ENCODE measurements at places on chromosomes 7 and 10. TPM values are rescaled to one million over a fixed set of nuclear protein-coding genes. Genes with fewer than 3 reads are reported as not detected.

The ADRB1 gene
- not detected for polyA plus RNA-seq

The UPK3B gene
- polyA plus RNA-seq: 1.2 TPM

- DNase-seq: peak; percentile 34
Observed at GRCh38 chr7:100400656-100401055, 27.4 kb downstream of the PILRA start.

The LRRD1 gene
- 0.28 TPM for polyA plus RNA-seq

The SPDYE5 gene
- 2.5 TPM for polyA plus RNA-seq

GRCh38 chr10:79243181-79244067 lies 103.8 kb upstream of the PPIF start:
- DNase-seq: no peak

The RHOBTB1 gene
- polyA plus RNA-seq: 80.9 TPM

DNA sequence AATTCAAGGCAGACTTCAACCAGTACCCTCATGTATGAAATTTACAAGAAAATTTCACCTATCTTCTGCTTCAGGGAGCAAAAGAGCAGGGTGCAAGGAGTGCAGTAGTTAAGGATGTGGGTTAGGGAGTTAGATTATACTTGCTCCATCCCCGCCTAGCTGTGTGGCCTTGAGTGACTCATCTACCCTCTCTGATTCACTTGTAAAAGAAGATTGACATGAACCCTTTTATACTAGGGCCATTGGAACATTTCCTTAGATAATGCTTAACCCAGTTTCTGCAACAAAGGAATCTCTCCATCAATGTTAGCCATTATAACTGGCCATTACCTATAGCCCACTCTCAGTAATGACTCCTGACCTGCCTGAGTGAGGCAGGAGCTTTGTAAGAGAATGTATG lies 10.2 kb upstream of the HSPA12A start:
- DNase-seq: no peak

GRCh38 chr7:23622506-23622925 lies 25.3 kb downstream of the CCDC126 start:
- no peak for DNase-seq

DNA sequence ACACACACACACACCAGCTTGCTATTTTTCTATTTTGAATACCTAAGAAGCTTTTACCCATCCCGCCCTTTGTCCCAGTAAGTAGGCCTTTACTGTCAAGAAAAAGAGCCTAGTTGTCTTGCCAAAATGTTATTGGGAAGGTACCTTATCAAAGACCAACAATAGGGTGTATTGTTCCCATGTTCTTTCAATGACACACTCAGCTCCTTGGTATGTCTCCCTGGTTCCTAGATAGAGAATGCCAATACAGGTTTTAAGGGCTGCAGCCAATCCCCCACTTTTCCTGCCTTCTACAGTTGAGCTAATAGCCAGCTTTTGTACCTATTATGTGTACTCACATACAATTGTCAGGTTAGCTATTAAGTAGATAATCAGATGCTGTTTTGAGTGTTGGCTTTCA lies 92.0 kb upstream of the LRRTM3 start:
- no peak for DNase-seq

DNA sequence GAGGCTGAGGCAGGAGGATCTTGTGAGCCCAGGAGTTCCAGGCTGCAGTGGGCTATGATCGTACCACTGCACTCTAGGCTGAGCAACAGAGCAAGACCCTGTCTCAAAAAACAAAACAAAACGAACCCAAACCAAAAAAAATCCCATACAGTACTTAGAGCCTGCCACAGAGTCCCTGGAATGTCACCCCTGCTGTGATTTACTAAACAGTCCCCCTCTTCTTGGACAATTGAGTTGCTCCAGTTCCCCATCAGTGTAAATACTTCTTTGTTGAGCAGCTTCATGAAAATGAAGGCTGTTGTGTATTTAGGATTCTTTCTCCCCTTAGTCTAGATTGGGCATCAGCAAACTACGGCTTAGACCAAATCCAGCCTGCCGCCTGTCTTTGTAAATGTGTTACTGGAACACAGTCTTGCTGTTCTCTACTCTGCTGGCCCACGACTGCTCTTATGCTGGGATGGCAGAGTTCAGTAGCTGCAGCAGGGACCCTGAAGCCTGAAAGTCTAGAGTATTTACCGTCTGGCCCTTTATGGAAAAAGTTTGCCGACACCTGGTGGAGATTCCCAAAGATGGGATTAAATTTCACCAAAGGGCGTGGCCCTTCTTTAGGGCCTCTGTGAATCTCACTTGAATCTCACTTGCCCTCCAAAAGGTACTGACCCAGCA lies 57.8 kb downstream of the PALD1 start:
- DNase-seq: no peak

The UNC5B gene
- 42.2 TPM for polyA plus RNA-seq

DNA sequence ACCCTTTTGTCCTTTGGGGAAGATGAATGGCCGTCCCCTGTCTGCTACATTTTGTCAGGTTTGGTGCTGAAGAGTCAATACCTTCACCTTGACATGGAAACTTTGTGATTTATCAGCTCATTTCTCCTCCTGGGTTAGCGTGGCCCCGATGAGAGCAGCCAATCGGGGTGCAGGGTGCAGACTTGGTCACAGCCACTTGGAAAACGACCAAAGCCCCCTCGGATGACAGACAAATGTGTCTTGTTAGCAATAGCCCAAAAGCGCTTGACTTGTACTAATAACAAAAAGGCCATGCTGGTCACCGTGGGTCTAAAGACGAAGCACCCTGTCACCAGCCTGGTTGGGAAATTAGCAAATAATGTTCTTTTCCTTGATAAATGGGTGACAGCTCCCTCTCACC lies 103.7 kb downstream of the EBF3 start:
- DNase-seq: no peak

The RELN gene
- 12.0 TPM for polyA plus RNA-seq

The TRIL gene
- 70.2 TPM for polyA plus RNA-seq

The TMEM196 gene
- polyA plus RNA-seq: 0.10 TPM

GRCh38 chr10:1110674-1111119 lies 54.5 kb downstream of the WDR37 start:
- DNase-seq: no peak

The TUBB8 gene
- 0.67 TPM for polyA plus RNA-seq

DNA sequence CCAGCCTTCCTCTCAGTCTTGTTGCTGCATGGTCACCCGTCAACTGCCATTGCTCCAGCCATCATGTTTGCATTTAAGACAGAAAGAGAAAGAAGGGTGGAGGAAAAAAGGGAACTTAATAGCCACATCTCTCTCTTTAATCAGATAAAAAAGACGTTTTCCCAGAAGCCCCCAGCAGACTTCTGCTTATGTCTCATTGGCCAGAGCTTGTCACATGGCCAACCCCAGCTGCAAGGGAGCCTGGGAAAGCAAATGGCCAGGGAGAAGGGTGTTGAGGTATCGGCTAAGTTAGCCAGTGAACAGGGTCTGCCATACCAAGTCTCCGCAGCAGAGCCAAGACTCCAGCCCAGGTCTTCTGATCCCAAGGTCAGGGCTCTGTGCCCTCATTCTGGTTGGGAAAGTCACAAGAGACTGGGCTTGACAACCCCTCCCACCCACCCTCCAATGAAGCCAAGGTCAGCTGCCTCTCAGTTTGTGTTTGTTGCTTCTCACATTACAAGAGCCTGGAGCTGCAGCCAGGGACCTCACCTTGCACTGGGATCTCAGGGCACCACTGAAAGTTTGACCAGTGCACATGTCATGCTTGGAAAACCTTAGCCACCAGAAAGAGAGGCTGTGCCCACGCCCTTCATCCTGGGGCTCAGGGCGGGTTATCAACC lies 80.3 kb upstream of the LYZL2 start:
- DNase-seq: no peak

GRCh38 chr7:18177815-18178660 lies 150.4 kb upstream of the PRPS1L1 start:
- no peak for DNase-seq

The HABP2 gene
- polyA plus RNA-seq: 0.42 TPM

DNA sequence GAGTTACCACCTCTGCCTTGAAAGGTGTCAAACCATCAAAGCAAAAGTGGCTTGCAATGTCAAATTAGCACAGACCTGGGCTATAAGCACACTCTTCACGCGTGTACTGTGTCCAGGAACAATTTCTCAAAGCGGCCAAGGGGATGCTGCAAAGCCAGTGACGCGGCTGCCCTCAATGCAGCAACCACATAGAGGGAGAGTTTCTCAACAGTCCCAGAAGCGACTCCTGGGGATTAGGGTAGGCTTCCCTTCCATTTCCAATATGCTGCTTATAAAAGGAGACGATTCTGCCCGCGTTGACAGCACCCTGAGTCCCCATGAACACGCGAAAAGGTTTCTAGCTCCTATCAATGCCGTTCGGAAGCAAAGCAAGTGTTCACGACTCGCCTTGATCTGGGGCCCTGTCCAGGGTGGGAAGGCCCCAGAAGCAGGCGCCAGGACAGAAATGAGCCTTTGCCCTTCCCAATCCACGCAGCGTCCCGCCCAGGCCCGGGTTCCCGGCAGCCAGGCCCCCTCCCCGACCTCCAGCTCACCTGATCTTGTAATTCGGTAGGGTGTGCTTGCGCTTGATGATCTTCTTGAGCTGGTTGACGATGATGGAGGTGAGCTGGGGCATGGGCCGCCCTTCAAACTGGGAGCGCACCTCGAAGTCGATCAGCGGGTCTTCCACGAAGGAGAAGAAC lies 1.3 kb downstream of the PDZD8 start:
- no peak for DNase-seq

DNA sequence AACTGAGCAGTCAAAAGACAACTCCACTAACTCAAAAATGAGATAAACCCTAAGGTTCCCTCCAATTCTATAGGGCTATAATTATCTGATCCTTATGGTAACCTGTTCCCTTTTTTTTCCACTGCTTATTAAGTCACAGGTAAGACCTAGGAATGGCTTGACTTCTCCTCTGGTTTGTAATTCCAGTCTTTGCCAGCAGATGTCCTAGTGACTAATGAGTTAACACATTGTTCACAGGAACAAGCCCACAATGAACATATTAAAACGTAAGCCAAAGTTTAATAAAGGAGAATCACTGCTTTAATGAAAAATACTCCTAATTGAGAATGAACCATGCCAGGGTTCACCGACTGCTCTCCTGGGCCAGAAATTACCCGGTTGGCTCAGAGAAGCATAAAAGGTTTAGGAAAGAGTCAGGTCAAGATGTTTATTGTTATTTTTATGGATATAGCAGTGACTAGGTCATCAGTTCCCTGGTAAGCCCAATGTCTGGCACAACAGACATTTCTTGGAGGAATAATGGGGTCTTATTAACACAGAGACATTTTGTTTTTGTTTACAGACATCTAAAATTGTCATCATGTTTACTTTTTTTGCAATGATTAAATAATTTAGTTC lies 120.1 kb downstream of the ELAPOR2 start:
- DNase-seq: peak; percentile 22

The RAMP3 gene
- 9.5 TPM for polyA plus RNA-seq

DNA sequence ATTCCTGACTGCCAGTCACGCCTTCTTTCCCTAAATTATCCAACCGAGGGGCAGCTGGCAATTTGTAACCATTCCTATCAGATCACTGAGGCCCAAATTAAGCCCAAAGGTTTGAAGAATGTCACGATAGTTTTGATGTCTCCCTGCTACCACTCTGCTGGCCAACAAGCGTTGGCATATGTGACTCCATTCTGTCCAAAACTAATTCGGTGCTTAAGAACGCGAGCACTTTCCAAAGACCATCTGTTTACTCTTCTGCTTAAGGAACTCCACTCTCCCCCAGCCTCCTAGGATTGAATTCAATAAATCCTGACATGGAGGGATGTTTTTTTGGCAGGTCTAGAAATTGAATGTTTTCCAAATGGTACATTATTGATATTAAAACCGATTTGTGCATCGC lies 131.5 kb upstream of the CTBP2 start:
- no peak for DNase-seq

The PLEKHA1 gene
- polyA plus RNA-seq: 102 TPM

GRCh38 chr10:30985512-30985911 lies 46.2 kb downstream of the ZNF438 start:
- DNase-seq: no peak

DNA sequence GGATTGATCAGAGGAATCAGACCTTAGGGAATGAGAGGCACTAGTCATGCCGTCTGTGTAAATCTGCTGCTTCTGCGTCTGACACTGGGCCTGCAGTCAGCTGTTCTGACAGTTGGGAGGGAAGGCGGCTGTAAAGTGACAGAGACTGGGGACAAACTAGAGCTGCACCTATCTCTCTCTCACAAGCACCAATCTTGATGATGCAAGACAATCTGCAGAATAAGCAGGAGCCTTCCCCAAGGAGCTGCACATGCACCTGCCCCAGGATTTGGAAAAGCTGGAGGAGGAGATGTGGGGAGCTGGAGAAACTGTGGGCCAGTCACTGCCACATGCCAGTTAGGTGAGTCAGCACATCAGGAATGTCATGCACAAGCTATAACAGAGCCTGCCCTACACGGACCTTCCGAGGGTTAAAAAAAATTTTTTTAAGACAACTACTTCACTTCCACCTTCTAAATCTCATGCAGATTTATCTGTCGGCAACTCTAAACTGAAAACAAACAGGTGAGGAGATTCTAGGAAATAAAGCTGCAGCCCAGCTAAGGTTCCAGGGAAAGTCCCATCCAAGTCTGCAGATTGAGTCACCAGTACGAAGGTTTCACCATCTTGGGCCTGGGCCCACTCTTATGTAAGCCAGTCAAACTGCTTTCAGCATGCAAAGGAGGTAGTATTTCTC lies 39.2 kb downstream of the ENO4 start:
- DNase-seq: no peak

DNA sequence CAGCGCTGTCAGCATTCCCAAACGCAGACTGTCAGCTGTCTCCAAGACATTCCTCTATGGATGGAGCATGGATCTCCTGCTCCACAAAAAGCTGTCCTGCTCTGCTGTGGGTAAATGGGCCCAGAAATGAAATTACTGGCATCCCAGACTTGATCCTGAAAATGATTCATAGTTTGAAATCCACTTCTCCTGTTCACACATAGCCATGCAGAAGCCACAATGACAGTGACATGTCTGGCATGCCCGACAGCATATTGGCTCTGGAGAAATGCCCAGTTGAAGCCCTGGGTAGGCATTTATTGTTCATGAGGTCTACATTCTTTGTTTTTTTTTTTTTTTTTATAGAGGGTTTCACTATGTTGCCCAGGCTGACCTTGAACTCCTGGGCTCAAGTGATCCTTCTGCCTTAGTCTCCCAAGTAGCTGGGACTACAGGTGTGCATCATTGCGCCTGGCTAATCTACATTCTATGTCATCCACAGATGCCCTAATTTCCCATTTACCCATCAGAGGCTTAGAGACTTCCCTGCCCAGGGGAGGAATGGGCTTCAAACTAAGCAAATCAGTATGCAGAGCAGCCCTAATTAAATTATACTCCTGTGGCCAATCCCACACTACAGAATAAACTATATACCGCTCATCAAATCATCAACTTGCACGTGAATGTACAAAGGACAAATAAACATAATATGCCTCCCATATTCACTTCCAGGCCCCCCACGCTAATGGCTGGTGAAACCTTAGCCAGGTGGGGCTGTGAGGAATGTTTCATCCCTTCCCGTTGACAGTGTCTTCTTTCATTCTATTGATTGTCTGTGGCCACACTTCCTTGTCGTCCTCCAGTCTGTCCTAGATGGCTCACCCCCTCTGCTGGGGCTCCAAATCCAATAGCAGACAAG lies 61.8 kb upstream of the EEPD1 start:
- DNase-seq: no peak

The CALML5 gene
- polyA plus RNA-seq: not detected

DNA sequence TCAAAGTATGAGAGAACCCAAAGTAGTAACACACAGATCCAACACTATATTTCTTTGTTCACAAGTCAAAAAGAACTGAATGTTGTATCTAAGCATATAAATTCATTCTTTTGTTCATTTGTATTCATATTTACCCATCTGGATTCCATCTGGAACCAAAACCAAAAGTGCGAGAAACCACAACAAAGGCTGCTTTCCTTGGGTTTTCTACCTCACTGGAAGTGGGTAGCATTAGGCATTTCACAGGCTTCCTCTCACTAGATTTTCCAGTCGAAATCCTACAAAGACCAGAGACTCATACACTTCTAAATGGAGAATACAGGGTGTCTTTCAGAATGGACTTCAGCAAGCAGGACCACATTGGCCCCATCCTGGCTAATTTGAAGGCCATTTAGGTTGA lies 109.8 kb upstream of the WNT16 start:
- DNase-seq: no peak

All from renal cortex interstitium (tissue), 15 donors.